ENCODE measurements at places on chromosomes 16 and 17. TPM values are rescaled to one million over a fixed set of nuclear protein-coding genes. Genes with fewer than 3 reads are reported as not detected.

TOP2A gene
- polyA plus RNA-seq: 19.3 TPM

SPN gene
- 0.57 TPM for polyA plus RNA-seq

MGRN1 gene
- 30.8 TPM for polyA plus RNA-seq

SLC12A3 gene
- not detected for polyA plus RNA-seq

NUDT16L1 gene
- 78.8 TPM for polyA plus RNA-seq

NACA2 gene
- polyA plus RNA-seq: not detected

KRTAP4-3 gene
- polyA plus RNA-seq: not detected

RNU2-1 gene
- not detected for polyA plus RNA-seq

CHD9NB gene
- polyA plus RNA-seq: 0.81 TPM

ITGAD gene
- polyA plus RNA-seq: not detected

AANAT gene
- 0.92 TPM for polyA plus RNA-seq

CACNG3 gene
- not detected for polyA plus RNA-seq

PPY gene
- polyA plus RNA-seq: not detected

ITGAX gene
- 0.50 TPM for polyA plus RNA-seq

MARCHF10 gene
- not detected for polyA plus RNA-seq

TBC1D28 gene
- polyA plus RNA-seq: not detected
